ENCODE measurements at places on chromosomes 16 and 17. TPM values are rescaled to one million over a fixed set of nuclear protein-coding genes. Genes with fewer than 3 reads are reported as not detected.

Gene GSG1L
- not detected for total RNA-seq

Gene SBK1
- total RNA-seq = not detected

Gene PIPOX
- total RNA-seq = not detected

Gene SLC16A5
- total RNA-seq = 4.2 TPM

Gene TP53TG3B
- total RNA-seq = not detected

Gene GLIS2
- 9.4 TPM for total RNA-seq
